GDM1 (cell line): ENCODE measurements at places on chromosomes 5 and 9.

- DNase-seq, result no peak
Observed at GRCh38 chr9:125548141-125548540, 158.9 kb downstream of the MAPKAP1 start.

DNA sequence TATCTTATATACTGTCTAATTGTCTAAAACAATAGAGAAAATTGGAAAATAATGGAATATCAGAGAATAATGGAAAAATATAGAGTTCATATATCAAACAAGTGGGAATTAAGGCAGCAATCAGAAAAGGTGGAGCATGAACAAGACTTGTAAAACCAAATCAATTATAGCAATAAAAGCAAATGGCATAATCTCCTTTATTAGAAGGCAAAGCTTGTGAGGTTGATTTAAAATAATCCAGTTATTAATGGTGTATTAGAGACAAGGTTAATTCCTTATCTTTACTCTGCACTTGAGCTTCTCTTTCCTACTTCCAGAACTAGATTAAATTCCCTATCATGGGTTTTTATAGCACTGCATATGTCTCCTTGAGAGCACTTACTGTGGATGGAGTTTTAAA, 64.1 kb downstream of the AMBP start:
- DNase-seq, result no peak

- DNase-seq, result peak; percentile 91
Observed at GRCh38 chr9:76456202-76456926, 2.6 kb upstream of the GCNT1 start.

DNA sequence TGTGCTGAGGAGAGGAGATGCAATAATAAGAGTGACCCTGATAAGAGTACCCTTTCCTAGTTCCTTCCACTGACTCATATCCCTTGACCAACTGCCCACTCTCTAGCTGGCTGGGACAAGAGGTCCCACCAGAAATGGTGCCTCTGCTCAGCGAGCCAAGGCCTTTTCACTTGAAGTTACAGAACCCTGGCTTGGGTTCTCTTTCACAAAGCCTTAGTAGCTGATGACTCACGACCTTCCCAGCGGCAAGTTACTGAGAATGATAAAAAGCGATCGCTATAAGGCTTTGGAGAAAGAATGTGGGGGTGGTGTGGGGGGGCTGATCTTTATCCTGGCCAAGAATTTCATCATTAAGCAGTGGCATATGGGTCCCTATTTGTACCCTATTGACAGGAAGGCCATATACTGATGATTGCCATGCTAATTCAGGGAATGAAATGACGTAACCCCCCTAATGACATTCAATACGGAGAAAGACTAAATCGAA, 90.3 kb downstream of the FBXO38 start:
- DNase-seq, result no peak

GRCh38 chr5:65825408-65826328, 100.7 kb upstream of the ERBIN start:
- peak; percentile 91 for DNase-seq
